ENCODE measurements at places on chromosomes 11 and 22.

- no peak for DNase-seq
These were observed 1437.8 kb downstream of the BRD1 start for GRCh38 chr22:48389916-48390315.

DNA sequence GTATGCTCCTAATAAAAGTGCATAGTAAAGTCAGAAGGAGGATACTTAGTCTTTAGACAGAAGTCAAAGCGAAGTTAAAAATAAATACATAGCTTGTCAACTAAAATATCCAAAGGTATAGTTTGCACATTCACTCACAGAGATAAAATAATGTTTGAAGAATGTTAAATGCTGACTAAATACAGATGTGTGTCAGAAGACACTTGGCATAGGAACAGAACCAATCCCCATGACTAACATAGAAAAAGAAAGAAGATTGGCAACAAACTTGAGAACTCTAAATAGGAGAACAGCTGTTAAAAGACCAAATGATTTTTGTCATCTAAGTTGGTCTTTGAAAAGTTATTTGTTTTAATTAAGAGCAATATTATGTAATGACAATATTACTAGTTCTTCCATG, 1172.1 kb upstream of the RAG2 start:
- no peak for DNase-seq

DNA sequence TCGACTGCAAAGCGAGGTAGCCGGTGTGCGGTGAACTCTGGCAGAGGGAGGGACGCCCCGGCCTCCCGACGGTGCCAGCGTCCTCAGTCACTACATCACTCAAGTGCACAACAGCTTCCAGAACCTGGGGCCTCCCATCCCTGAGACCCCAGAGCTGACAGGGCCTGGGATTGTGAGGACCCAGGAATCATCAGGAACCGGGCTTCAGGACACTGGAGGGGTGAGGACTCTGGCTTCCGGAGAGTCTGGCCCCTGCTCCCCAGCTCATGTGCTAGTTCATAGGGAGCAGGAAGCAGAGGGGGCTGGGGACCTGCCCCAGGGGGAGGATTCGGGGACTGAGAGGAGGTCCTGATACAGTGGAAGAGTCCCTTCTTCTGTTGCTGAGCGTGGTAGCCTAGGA, 4.6 kb downstream of the ART5 start:
- DNase-seq, result no peak

DNA sequence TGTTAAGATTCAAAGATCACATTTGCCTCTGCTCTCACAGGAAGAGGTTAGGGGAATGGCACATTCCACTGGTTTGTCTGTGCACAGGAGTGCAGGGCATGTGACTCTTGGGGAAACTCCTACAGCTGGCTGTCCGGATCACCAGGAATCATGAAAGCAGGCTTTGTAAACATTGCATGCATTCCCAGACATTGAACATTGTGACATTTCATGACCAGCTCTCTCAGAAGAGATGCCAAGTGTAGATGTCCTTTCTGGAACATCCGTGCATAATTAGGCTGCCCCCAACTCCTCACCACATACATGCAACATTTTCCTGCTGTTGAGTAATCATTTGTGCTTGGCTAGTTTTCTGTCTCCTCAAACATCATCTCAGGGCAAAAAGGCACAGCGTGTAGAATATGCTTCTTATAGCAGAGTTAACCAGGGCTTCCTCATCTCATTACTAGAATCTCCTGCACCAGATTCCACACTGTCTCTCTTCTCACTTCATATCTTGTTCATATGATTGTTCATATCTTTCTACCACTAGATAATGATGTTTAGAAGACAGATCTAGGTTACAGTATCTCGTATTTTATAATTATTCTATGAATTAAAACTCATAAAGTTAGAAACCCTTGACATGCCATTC, 694.7 kb downstream of the NTM start:
- DNase-seq, result no peak

DNA sequence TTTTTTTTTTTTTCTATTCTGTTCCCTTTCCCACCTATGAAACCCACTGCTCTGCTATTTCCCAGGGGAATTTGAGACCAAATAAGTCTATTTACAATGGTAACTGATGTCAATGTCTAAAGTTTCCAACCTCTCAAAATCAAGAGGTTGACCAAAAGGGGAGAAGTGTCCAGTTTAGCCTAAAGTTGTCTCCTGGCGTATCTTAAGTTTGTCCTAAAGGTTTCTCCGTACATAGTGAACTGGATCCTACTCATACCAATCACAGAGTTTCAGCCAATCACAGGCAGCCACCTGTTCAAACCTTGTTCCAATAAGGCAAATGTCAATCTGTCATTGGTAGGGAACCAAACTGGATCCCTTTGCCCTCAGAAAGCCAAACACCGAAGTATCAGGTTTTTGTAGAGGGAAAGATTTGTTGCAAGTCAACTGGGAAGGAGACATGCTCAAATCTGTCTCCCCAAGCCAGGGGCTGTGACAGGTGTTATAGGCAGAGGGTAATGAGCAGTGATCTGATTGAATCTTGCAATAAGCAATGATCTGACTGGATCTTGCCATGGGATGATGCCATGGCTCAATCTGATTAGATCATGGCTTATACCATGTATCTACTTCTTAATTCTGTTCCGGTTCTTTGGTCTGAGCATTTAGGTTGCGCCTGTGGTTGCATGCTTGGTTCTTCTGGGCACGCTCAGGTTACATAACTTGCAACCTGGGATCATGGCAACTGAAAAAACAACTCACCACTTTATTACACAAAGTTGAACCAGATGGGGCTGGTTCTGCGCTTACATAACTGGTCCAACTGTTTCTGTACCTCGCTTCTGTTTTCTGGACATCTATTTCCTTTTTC, 1.1 kb upstream of the VPS37C start:
- peak; percentile 66 for DNase-seq

GRCh38 chr11:68711114-68711513, 26.8 kb downstream of the GAL start:
- no peak for DNase-seq

DNA sequence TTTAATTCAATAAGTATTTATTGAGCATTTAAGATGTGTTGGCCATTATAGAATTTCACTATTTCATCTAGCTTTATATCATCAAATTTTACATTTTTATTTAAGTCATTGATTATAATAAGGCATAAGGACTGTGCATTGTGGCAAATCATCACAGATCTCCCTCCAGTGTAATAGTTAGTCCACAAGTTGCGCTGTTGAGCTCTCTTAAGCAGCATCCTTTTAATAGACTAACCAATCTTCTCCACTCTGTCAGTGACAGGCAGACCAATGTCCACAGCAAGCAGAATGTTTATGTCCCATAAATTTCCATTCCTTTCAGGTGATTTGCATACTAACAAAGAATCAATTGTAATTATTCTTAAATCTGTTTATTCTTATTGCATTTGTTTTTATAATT, 595.3 kb upstream of the CCDC90B start:
- DNase-seq, result no peak

DNA sequence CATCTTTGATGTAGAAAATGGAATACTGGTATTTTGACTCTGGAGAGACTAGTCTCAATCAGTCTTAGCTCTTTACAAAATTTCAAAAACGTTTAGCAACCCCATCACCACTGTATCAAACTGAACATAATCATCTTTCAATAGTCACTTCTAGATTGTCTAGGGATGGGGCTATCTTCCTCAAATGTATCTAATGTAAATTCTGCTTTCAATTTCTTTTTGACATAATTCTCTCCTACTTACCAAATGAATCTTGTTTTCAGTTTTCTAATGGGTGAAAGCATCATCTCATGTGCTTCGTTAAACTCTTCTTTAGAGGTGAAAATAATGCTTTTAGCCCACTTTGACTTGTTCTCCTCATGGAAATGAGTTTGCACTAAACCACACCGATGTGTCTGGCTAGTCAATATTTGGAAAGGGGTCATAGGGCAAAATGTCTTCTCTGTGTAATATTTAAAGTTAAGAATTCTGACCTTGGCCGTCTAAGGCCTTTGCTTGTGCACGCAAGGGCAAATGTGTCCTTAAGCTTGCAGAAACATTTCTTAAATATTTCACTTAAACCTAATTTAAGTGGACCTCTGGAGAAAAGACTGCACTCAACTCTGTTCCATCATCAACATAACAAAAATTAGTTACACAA, 5.2 kb downstream of the SIK3 start:
- no peak for DNase-seq

DNA sequence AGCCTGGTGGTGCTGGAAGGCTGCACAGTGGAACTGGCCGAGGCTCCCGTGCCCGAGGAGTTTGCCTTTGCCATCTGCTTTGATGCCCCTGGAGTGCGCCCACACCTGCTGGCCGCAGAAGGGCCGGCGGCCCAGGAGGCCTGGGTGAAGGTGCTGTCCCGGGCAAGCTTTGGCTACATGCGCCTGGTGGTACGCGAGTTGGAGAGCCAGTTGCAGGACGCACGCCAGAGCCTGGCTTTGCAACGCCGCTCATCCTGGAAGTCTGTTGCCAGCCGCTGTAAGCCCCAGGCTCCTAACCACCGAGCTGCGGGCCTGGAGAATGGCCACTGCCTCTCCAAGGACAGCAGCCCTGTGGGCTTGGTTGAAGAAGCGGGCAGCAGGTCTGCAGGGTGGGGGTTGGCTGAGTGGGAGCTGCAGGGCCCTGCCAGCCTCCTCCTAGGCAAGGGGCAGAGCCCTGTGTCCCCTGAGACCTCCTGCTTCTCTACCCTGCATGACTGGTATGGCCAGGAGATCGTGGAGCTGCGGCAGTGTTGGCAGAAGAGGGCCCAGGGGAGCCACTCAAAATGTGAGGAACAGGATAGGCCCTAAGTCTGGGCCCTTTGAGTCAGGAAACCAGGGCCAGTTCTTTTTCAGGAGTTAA, 1.9 kb upstream of the SMDT1 start:
- DNase-seq, result no peak

DNA sequence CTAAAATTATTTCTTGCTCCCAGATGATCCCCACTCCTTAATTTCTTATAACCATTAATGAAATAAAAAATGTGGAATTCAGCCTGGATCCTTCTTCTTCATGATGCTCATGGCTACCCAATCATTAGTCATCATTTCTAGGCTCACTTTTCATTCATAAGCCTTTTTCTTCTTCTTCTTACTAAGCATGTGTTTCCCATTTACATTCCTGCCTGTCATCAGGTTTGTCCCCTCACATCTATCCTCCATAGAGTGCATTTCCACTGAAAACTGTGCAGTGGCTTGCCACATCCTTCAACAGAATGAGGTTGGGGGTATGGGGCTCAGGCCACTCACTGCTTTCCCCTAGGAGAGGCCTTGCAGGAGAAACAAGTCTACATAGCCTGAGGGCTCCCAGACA, 35.8 kb upstream of the NTM start:
- DNase-seq, result no peak

GRCh38 chr11:125871391-125872137, 15.9 kb upstream of the HYLS1 start:
- peak; percentile 28 for DNase-seq

DNA sequence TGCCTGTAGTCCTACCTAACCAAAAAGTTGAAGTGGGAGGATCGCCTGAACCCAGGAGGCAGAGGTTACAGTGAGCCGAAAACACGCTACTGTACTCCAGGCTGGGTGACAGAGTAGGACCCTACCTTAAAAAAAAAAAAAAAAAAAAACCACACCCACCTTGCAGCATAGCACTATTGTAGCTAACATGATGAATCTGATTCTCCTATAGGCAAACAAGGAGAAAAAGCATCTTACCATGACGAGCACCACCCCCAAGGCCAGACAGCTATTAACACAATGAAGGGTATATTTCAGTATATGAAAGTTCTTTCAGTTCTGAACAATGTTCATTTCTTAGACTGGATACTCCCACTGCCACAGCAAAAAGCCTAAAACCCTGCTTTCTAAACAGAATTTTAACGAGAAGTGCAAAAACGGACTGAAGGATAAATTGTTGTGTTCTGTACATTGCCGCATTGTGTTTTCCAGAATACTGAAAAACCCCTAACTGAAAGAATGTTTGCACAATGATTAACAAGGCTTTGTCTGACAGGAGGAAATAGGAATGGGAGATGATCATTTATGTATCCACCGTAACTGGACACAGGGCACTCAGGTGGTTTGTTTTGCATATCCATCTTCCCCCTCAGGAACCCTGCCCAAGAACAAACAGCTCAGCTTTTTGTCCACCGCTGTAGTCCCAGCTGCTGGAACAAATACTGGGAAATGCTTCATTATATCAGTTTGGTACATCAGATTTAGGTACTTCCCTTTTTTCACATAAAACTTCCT, 8.9 kb downstream of the PISD start:
- DNase-seq, result no peak

DNA sequence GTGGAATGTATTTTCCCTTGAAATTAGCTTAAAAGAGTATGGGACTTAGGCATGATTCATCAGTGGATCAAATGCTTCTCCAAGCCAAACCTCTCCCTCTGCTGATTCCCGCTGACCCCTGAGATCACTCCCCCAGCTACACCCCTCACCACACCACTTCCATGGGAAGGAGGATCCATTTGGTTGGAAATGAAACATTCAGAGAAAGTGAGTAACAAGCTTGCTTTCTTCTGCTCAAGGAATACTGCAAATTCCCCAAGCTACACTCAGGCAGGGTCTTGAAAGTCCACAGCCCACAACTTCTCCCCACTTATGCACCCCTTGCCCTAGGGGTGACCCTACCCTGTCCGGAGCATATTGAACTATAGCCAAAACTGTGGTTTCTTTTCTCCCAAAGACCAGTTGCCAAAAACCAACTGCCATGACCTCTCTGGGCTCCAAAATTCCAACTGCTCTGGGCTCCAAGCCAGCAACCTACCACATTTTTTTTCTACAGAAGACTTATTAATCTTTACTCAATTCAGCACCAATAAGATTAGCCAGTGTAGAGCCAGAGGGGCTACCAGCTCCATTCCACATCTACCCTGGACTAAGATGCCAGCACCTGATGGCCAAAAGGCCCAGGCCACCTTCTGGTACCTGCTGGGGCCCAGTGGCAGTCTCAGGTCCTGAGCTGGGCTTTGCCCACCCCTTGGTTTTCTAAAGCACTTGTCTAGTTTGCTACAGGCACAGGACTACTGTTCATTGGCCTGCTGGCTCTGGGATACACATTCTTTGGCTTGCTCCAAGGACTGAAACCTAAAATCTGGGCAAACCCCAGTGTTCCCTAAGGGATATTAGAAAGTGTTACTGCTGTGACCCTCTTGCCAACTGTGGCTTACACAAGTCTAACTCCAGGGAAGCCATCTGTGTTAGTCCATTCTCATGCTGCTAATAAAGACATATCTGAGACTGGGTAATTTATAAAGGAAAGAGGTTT, 101.1 kb downstream of the MICAL3 start:
- DNase-seq, result no peak

Data from CD4-positive, alpha-beta T cell treated with Interferon alpha-2 for 1 hour (primary cell).